Upper lobe of left lung (tissue), 6 donors: ENCODE measurements at places on chromosomes 2 and 18. TPM values are rescaled to one million over a fixed set of nuclear protein-coding genes. Genes with fewer than 3 reads are reported as not detected.

GRCh38 chr2:177334940-177335543, 57.5 kb upstream of the AGPS start:
- DNase-seq, result peak; percentile 24
- H3K27me3 ChIP-seq, result no peaks in the 10 kb centered on the region
- H3K4me1 ChIP-seq, result no peaks in the 10 kb centered on the region
- no peak overlapping the region for H3K27ac ChIP-seq
- H3K36me3 ChIP-seq, result no peaks in the 10 kb centered on the region
- no peak overlapping the region for H3K4me3 ChIP-seq

- H3K27ac ChIP-seq, result no peak overlapping the region
- no peaks in the 10 kb centered on the region for H3K36me3 ChIP-seq
- H3K27me3 ChIP-seq, result no peaks in the 10 kb centered on the region
- peaks cover 5% of the 10 kb centered on the region for H3K4me1 ChIP-seq
These were observed 116.9 kb upstream of the CREB1 start for GRCh38 chr2:207412787-207413310.

DNA sequence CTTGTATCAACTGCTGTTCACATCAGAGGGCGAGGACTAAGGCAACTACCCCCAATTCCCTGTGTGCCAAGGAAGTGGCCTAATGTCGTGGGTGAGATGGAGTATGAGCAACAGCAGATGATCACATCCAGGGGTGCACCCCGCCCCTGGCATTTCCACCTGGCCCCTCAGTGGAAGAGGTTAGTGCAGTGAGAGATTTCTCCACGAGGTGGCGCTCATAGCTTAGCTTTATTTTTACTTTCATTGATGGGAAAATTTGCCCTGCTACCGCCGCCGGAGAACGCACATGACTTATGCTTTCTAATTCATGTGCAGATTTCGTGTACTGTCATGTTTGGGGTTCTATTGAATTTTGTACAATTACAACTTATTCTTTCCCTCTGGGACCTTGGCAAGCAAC, 470.6 kb upstream of the MEX3C start:
- no peaks in the 10 kb centered on the region for H3K36me3 ChIP-seq
- H3K27ac ChIP-seq, result no peak overlapping the region
- no peak overlapping the region for H3K4me3 ChIP-seq
- H3K27me3 ChIP-seq, result no peaks in the 10 kb centered on the region
- no peak for DNase-seq

DNA sequence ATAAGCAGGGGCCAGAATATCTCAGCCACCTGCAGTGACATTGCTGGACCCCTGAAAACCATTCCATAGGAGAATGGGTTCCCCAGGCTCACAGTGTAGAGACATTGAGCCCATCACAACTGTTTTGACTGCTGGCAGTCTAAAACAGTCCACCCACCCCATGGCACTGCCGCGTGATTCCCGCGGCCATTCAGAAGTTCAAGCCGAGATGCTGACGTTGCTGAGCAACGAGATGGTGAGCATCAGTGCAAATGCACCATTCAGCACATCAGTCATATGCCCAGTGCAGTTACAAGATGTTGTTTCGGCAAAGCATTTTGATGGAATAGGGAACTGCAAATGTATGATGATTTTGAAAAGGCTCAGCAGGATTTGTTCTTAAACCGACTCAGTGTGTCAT, 139.4 kb downstream of the GFPT1 start:
- H3K27ac ChIP-seq, result no peak overlapping the region
- no peaks in the 10 kb centered on the region for H3K36me3 ChIP-seq
- H3K27me3 ChIP-seq, result no peaks in the 10 kb centered on the region
- no peak for DNase-seq

DNA sequence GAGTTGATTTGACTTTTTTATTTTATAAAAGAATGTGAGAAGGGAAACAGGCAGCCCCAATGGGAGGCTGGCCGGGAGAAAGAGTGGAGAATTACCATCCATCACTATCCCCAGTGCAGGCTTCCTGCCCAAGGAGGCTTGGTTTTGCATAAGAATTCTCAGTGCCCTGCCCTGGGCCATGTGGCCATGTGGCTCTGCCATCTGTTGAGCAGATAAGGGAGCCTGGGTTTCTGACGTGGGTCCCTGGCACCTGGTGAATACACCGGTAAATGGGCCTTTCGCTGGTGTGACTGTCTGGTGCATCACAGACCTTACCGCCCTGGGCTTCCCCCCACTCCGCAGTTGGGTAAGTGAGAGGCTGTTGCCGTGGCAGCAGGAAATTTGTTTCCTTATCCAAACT, 54.5 kb upstream of the TMEM163 start:
- no peak overlapping the region for H3K27ac ChIP-seq
- H3K4me3 ChIP-seq, result no peak overlapping the region
- no peaks in the 10 kb centered on the region for H3K36me3 ChIP-seq
- H3K4me1 ChIP-seq, result peaks cover 5% of the 10 kb centered on the region
- no peaks in the 10 kb centered on the region for H3K27me3 ChIP-seq

GCG gene
- total RNA-seq, result not detected

RNF125 gene
- total RNA-seq, result 4.1 TPM

SLC4A3 gene
- 0.74 TPM for total RNA-seq
